Activated T-helper 2 cell treated with anti-CD3 and anti-CD28 coated beads, Interferon-gamma antibody, Interleukin-2, Interleukin-4, amounts not matched to agents 10 μg/mL and 5 μg/mL and 100 μg/mL, durations not matched to agents 14 hours and 24 hours and 36 hours (primary cell): ENCODE measurements at places on chromosomes 7 and 10. TPM values are rescaled to one million over a fixed set of nuclear protein-coding genes. Genes with fewer than 3 reads are reported as not detected.

FOXI2 gene
- total RNA-seq: not detected in 2 replicates

ALOX5 gene
- 0.21 and 0.32 TPM in 2 replicates for total RNA-seq

ZNF365 gene
- not detected in 2 replicates for total RNA-seq

ZNF394 gene
- total RNA-seq: 36.4 and 40.7 TPM in 2 replicates

EPC1 gene
- 35.3 and 35.4 TPM in 2 replicates for total RNA-seq

RELN gene
- total RNA-seq: not detected in 2 replicates

ATRNL1 gene
- 0.50 and 0.87 TPM in 2 replicates for total RNA-seq

- DNase-seq: no peak
Observed at GRCh38 chr10:72379062-72379461, 24.3 kb upstream of the DNAJB12 start.

GRCh38 chr7:135377171-135377570 lies 132.7 kb downstream of the CNOT4 start:
- no peak for DNase-seq

- no peak for DNase-seq
Observed at GRCh38 chr7:114989531-114989930, 67.6 kb downstream of the MDFIC start.

GRCh38 chr7:26334166-26334859 lies 42.7 kb downstream of the SNX10 start:
- DNase-seq: no peak

- peak; percentile 80 for DNase-seq
Observed at GRCh38 chr10:133258818-133259601, 17.7 kb downstream of the ADAM8 start.

GRCh38 chr10:106560925-106561640 lies 603.4 kb downstream of the SORCS1 start:
- no peak for DNase-seq

- no peak for DNase-seq
Observed at GRCh38 chr7:81154565-81154964, 235.7 kb upstream of the SEMA3C start.

DNA sequence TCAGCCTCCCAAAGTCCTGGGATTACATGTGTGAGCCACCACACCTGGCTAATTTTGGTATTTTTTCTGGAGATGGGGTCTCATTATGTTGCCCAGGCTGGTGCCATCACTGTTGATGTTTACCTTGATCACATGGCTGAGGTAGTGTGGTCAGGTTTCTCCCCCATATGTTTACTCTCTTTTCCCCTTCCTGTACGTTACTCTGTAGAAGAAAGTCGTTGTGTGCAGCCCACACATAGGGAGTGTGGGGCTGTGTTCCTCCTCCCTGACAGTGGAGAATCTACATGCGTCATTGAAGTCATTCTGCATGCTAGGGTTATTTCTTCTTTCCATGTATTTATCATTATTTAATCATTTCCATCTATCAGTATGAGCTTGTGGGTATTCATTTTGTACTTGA lies 16.3 kb upstream of the ORAI2 start:
- DNase-seq: no peak

DNA sequence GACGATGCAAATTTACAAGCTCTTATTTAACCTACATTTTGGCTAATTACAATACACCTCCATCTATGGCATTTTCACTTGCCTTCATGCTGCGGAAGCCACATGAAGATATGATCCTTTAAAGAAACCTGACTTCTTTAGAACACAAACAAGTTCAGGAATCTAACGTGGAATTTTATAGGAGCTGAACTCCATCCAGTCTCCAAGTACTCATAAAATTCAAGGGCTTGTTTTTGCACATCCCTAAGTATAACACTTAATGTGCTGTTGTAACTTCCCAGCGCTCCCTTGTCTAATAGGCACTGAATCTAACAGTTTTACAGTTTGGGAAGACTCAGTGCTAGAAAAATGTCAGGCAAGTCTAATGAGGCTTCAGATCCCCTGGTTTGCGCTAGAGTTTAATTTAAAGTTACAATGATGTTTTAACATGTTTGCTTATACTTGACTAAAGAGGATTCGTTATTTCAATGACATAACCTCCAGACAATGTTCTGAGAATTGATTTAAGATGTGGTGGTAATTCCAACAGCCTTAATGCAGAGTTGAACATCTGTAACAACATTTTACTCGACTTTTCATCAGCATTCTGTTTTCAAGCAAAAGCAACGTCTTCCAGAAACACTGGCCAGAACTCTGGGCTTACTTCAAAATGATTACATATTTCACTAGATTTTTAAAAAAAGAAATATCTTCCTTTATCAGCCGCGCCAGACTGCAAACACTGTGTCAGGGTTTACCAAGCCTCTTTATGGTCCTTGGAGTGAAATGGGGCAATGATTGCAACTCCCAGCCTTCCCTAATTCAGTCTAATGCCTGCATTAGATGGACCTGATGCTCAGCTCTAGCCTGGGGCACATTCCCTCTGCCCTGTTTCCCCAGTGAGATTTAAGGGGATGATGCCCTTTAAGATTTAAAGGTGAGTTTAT lies 664.3 kb downstream of the KCNMA1 start:
- no peak for DNase-seq

DNA sequence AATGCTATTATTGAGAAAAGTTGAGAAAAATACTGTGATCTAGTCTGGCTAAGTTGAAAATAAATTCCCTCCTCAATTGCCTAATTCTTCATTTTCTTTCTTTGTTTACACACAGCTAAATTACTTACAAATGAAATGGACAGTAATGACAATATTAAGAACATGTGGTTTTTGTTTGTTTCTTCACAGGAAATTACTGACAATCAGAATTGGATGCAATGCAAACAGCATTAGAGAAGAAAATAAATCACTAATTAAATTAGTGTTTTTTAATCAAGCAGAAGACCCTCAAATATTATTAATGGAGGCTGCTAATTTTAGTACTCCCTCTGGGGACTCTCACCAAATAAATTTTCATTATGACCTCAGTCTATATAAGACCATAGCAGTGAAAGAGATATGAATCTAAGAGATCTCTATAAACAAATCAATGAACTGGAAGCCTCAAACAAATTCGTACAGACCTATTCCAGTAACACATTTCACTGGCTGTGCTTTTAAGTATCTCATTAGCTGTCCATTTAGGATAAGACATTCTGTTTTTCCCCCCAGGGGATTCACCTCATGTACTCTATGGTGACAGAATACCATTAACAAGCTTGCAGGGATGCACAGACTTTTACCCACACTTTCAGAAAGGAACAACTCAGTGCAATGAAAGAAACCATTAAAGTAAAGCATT lies 202.0 kb upstream of the DGKB start:
- no peak for DNase-seq
